Tibial artery (tissue), 4 donors: ENCODE measurements at places on chromosomes 3 and 15.
A peak's percentile ranks its signal among the peaks of the same experiment; 100 is the strongest.

- H3K36me3 ChIP-seq = no peaks in the 10 kb centered on the region
- DNase-seq = no peak
Observed at GRCh38 chr3:31246293-31247062, 286.2 kb upstream of the STT3B start.

GRCh38 chr3:73504239-73504638, 120.5 kb downstream of the PDZRN3 start:
- H3K4me3 ChIP-seq = no peak overlapping the region
- no peaks in the 10 kb centered on the region for H3K36me3 ChIP-seq
- peak overlapping the region; percentile 54 for H3K27ac ChIP-seq
- peaks cover 25% of the 10 kb centered on the region for H3K4me1 ChIP-seq

DNA sequence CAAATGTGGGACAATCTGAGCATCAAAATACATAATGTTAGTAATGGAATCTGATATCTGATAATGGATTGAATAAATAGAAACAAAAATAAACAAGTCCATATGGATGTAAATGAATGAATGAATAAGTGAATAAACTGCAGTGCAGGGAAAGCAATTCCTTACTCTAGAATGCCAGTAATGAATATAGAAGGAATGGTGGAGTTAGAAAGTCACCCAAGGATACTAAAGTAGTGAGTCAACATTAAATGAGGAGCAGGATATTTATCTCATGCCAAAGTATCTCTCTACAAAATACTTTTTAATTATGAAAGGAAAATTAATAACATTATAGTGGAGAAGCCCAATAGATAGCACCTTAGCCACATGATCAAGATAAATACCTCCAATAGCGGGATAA, 300.3 kb downstream of the FEZF2 start:
- no peaks in the 10 kb centered on the region for H3K27me3 ChIP-seq
- H3K4me1 ChIP-seq = peaks cover 18% of the 10 kb centered on the region
- H3K4me3 ChIP-seq = no peak overlapping the region
- no peak for DNase-seq
- no peaks in the 10 kb centered on the region for H3K36me3 ChIP-seq

- H3K27me3 ChIP-seq = no peaks in the 10 kb centered on the region
- no peak overlapping the region for H3K4me3 ChIP-seq
- H3K4me1 ChIP-seq = no peaks in the 10 kb centered on the region
- no peak overlapping the region for H3K27ac ChIP-seq
- H3K36me3 ChIP-seq = no peaks in the 10 kb centered on the region
Observed at GRCh38 chr3:129756871-129757270, 136.6 kb downstream of the TMCC1 start.

GRCh38 chr3:197454014-197454413, 101.8 kb downstream of the BDH1 start:
- no peak overlapping the region for H3K27ac ChIP-seq
- no peaks in the 10 kb centered on the region for H3K27me3 ChIP-seq
- H3K4me3 ChIP-seq = no peak overlapping the region

DNA sequence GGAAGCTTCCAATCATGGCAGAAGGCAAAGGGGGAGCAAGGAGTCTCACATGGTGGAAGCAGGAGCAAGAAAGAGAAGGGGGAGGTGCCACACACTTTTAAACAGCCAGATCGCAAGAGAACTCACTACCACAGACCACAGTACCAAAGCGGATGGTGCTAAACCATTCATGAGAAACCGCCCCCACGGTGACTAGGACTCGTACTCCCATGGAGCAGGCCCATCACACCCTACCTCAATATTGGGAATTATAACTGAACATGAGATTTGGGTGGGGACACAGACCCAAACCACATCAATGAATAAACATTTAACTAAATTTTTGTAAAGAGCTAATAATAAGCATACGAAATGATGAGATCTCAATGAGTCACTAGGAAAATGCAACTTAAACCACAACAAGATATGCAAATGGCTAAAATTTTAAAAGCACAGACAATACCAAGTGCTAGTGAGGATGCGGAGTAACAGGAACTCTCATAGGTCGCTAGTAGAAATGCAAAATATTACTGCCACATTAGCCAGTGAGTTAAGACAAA, 10.0 kb downstream of the MRPS25 start:
- H3K27ac ChIP-seq = no peak overlapping the region
- H3K4me3 ChIP-seq = no peak overlapping the region
- H3K4me1 ChIP-seq = no peaks in the 10 kb centered on the region
- H3K36me3 ChIP-seq = peaks cover 19% of the 10 kb centered on the region
- no peaks in the 10 kb centered on the region for H3K27me3 ChIP-seq
- no peak for DNase-seq

GRCh38 chr3:29745232-29745870, 464.5 kb downstream of the RBMS3 start:
- H3K4me1 ChIP-seq = peaks cover 11% of the 10 kb centered on the region
- DNase-seq = no peak
- no peaks in the 10 kb centered on the region for H3K27me3 ChIP-seq

DNA sequence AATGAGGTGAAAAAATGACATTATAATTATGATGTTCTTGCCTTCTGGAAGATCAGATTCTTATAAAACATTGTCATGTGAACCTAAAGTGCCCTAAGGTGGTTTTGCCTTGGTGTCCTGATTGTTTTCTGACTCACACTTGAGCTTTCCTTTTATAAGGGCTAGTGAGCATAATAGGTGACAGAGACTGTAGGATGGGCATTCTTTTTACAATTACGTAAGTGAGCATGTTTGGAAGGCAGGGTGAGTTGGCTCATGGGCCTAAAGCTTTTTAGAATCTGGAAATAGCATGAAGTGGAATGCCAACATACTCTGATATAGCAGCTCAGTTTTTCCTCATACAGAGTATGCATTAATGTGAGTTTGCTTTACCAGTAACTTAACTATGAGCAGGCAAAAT, 41.2 kb downstream of the CRYBG3 start:
- peaks cover 17% of the 10 kb centered on the region for H3K36me3 ChIP-seq
- no peaks in the 10 kb centered on the region for H3K27me3 ChIP-seq
- DNase-seq = no peak
- no peak overlapping the region for H3K4me3 ChIP-seq
- H3K4me1 ChIP-seq = no peaks in the 10 kb centered on the region

- no peaks in the 10 kb centered on the region for H3K27me3 ChIP-seq
- peaks cover 87% of the 10 kb centered on the region for H3K36me3 ChIP-seq
- H3K4me1 ChIP-seq = no peaks in the 10 kb centered on the region
- no peak overlapping the region for H3K27ac ChIP-seq
- DNase-seq = no peak
- no peak overlapping the region for H3K4me3 ChIP-seq
Observed at GRCh38 chr3:14156201-14156600, 22.2 kb downstream of the XPC start.

GRCh38 chr15:59306520-59307164, 66.0 kb downstream of the MYO1E start:
- no peak overlapping the region for H3K4me3 ChIP-seq
- no peaks in the 10 kb centered on the region for H3K27me3 ChIP-seq
- H3K4me1 ChIP-seq = peaks cover 25% of the 10 kb centered on the region
- H3K36me3 ChIP-seq = no peaks in the 10 kb centered on the region

- no peaks in the 10 kb centered on the region for H3K4me1 ChIP-seq
- H3K27ac ChIP-seq = no peak overlapping the region
- H3K27me3 ChIP-seq = no peaks in the 10 kb centered on the region
- H3K36me3 ChIP-seq = no peaks in the 10 kb centered on the region
- no peak overlapping the region for H3K4me3 ChIP-seq
Observed at GRCh38 chr3:136247855-136248590, 2.1 kb upstream of the PCCB start.
